ENCODE measurements at places on chromosomes 3 and 15. TPM values are rescaled to one million over a fixed set of nuclear protein-coding genes. Genes with fewer than 3 reads are reported as not detected.

The DAPK2 gene
- total RNA-seq = 1.2 TPM

The SNX4 gene
- 23.8 TPM for total RNA-seq

The LXN gene
- 269 TPM for total RNA-seq

The PLSCR5 gene
- total RNA-seq = not detected

The KBTBD13 gene
- not detected for total RNA-seq

The GPR176 gene
- 58.8 TPM for total RNA-seq

The SNTN gene
- not detected for total RNA-seq

The CILP gene
- 0.79 TPM for total RNA-seq

The CPLX3 gene
- total RNA-seq = under 0.01 TPM

The REC114 gene
- not detected for total RNA-seq

The CPEB1 gene
- total RNA-seq = 26.9 TPM

The ZMYND10 gene
- total RNA-seq = 1.3 TPM

The PP2D1 gene
- total RNA-seq = not detected

The RBM5 gene
- total RNA-seq = 115 TPM

The FGF12 gene
- total RNA-seq = not detected

The CACNA2D3 gene
- total RNA-seq = not detected

The CDHR4 gene
- 0.43 TPM for total RNA-seq

The NR1I2 gene
- under 0.01 TPM for total RNA-seq

The SNX22 gene
- total RNA-seq = 0.26 TPM

The AGBL1 gene
- total RNA-seq = not detected

The PLCB2 gene
- total RNA-seq = under 0.01 TPM

The TNNC1 gene
- total RNA-seq = 0.63 TPM

Data from bronchial smooth muscle cell (primary cell).